NCI-H1436 treated with DMSO at 0.1 percent for 48 hours (cell line): ENCODE measurements at places on chromosomes 13 and 19.

- DNase-seq = no peak
Measured at GRCh38 chr19:53463263-53463662, 4.3 kb upstream of the ZNF813 start.

- DNase-seq = no peak
Measured at GRCh38 chr13:40922437-40923040, 96.6 kb downstream of the ELF1 start.

DNA sequence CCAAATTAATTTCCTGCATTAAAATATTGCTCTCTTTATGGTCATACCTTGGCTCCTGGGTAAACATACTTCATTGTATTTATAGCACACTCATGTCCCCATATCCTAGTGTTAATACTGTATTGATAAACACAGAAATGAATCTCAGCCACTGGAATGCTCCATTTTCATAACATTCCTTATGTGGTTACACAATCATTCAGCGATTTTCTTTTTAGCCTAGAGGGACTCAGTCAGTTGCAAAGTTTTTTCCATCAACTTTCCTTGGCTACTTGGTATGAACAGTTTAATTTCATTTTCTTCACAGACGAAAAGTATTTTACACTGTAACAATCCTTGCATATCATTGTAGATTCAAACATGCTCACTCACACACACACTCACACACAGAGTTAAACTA is 471.5 kb downstream of the FGF14 start:
- no peak for DNase-seq

DNA sequence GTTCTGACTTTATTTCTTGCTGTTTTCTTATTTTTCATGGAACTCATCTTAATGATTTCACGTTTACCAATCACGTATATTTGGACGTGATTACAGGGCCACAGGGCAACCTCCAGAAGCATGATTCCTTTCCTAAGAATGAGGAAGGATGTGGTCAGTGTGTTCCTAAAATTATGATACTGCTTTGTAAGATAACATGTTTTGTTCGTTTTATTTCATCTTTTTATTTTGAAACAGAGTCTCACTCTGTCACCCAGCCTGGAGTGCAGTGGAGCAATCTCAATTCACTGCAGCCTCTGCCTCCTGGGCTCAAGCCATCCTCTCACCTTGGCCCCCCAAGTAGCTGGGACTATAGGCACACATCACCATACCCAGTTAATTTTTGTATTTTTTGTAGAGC is 24.8 kb upstream of the LAIR1 start:
- DNase-seq = no peak

DNA sequence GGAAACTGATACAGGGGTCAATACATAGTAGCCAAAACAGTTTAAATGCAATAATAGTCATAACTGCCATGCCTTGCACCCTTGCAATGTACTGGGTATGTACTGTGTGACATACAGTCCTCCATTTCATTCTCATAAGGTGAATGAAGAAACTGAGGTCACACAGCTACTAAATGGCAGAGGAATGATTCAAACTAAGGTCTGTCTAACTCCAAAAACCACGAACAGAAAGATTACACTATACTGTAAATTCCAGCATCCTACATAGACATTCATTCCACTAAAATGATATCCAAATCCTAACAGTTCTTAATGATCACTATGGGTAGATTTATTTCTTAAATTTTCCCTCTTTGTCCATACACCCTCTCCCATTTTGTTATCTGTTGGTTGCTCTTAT is 238.1 kb upstream of the SERP2 start:
- no peak for DNase-seq

GRCh38 chr19:28239270-28239669 is 973.7 kb downstream of the UQCRFS1 start:
- no peak for DNase-seq

DNA sequence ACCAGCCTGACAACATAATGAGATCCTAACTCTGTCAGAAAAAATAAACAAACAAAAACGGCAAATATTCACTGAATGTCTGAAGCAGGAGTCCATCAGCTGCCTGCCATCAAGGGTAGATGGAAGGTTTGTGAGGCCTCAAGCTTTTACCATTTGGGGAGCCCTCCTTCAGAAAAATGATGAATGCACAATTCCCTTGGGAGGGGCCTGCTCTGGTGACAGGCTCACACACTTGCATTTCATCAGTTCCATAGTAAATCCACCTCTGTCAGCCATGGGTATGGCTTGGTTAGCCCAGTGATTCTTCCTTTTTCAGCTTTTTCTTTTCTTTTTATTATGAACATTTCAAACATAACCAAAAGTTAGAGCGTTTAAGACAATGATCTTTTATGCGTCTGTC is 26.3 kb upstream of the KATNAL1 start:
- DNase-seq = no peak
